Naive thymus-derived CD4-positive, alpha-beta T cell (primary cell): ENCODE measurements at places on chromosomes 3 and 15.

DNA sequence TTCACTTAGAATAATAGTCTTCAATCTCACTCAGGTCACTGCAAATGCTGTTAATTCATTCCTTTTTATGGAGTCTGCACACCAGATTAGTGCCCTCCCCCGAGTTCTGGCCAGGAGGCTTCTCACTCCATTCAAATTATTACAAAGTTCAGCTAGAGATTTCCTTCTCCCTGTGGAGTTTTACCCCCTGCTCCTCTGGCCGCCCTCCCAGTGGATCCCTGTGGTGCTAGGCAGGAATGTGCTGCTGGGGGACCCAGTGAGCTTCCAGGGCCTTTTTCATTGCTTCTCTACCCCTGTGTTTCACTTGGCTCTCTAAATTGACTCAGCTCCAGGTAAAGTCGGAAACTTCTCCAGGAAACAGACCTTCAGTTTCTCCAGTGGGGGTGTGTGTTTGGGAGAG, 42.7 kb upstream of the CD200R1L start:
- no peak for DNase-seq

- no peak for DNase-seq
Measured at GRCh38 chr3:55966566-55966965, 479.5 kb upstream of the WNT5A start.

DNA sequence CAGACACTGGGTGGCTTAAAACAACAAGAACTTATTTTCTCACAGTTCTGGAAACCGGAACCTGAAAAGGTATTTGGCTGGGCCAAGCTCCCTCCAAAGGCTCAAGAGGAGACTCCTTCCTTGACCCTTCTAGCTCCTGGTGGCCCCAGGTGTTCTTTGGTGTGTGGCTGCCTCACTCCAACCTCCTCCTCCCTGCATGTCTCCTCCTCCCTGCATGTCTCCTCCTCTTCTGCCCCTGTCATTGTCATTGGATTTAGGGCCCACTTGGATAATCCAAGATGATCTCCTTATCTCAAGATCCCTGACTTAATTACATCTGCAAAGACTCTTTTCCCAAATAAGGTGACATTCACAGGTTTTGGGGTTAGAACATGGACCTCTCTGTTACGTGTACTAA, 69.8 kb upstream of the MFGE8 start:
- no peak for DNase-seq

- DNase-seq = no peak
Measured at GRCh38 chr3:29635888-29636287, 355.0 kb downstream of the RBMS3 start.

- no peak for DNase-seq
Measured at GRCh38 chr3:196423044-196423781, 9.0 kb downstream of the UBXN7 start.

DNA sequence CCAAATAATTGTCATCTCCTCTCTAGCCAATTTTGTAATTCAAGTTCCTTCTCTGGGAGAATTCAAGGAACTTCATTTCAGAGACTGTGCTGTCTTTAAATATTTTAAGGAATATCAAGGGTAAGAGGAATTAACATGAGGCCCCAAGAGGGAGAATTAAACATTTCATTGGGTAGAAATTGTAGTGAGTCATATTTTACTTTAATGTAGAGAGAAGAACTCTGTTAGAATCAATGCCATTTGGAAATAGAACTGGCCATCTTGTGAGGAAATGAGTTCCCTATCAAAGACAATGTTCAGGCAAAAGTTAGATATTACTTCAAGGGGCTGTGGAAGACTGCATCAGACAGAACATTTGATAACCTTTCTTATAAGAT, 43.5 kb upstream of the TP63 start:
- no peak for DNase-seq

DNA sequence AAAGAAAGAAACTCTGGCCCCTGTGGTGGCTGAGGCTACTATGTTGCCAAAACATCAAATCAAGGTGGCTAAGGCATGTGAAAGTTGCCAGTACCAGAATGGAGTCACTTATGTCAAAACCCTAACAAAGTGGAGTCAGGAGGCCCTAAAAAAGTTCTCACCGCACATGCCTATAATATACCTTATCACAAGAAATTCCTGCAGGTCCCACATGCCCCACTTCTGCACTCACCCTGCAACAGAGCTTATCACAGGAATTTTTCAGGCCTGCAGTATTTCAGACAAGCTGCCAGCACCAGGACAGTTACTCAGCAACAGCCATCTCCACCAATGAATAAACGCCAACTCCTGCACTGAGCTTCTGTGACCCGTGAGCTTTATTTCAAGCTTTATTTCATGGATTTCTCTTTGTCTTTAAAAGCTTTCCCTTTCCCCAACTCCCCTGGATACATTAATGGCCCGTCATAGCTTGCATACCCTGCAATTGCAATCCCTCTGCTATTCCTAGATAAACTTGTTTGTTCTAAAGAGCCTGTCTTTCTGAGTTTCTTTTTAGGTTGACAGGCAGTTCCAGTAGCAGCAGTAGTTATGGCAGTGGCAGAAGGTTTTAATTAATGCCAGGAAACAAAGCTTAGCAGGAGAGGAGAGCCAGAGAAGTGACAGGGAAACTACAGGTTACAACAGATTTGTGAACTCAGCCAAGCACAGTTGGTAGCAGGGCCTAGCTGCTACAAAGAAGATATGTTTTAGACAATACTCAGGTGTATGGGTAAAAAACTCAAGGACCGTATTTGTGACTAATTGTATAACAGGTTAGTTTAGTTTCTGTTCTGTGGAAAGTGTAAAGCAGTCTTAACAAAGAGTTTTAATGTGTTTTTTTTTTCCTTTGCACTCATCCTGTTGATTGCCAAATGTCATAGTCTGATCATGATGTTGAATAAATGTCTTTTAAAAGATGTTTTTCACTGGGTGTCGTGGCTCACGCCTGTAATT, 15.9 kb upstream of the TMEM42 start:
- no peak for DNase-seq

DNA sequence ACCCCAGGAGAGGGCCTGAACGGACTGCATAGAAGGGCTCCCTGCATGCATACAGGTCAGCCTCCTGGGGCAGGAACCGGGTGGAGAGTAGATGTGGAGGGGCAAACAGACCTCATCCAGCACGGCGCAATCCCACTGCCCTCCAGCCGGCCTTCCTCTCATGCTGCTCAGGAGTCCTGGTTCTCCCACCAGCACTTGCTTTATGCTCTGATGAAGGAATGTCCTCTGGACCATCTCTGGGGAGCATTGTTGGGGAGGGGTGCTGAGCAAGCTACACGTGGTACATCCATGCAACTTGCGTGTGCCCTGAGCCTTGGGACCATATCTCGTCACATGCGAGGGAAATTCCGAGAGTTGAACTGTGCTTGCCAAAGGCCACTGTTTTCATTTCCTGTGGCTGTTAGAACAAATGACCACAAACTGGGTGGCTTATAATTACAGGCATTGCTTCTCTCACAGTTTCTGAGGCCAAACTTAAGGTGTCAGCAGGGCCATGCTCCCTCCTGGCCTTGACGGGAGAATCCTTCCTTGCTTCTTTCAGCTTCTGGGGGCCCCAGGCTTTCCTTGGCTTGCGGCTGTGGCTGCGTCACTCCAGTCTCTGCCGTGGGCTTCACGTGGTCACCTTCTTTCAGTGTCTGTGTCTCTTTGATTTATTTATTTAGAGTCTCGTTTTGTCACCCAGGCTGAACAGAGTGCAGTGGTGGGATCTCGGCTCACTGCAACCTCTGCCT, 12.2 kb downstream of the SELENOS start:
- DNase-seq = no peak

DNA sequence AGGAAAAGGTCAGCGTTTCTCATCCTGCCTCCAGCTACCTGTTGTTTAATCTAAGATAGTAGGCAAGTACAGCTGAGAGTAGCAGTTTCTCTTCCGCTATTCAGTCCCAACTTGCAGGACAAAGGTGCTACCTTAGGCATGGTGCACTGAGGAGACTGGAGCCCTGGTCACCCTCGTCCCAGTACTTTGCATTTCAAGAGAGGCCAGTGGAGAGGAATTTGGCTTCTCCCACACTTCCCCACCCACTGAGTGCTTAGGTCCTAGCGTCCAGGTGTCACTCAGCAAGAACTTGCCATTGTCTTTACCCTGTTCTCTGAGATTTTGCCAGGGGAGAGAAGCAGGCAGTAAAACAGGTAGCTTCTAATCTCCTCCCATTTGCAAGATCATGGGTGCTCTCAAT, 12.5 kb upstream of the RPN1 start:
- DNase-seq = no peak

DNA sequence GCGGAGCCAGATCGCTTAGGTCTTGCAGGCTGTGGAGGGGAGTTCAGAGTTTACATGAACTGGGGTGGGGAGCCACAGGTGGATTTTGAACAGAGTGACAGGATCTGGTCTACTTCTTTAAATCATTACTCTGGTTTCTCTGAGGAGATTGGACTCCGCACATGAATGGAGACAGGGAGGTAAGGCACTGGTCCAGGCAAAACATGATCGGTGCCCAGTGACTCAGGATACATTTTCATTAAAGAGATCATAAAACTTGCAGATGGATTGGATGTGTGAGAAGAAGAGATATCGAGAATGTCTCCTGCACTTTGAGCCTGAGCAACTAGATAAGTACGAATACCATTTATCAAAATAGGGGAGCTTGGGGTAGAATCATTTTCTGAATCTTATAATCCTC, 61.8 kb upstream of the CMSS1 start:
- DNase-seq = no peak

DNA sequence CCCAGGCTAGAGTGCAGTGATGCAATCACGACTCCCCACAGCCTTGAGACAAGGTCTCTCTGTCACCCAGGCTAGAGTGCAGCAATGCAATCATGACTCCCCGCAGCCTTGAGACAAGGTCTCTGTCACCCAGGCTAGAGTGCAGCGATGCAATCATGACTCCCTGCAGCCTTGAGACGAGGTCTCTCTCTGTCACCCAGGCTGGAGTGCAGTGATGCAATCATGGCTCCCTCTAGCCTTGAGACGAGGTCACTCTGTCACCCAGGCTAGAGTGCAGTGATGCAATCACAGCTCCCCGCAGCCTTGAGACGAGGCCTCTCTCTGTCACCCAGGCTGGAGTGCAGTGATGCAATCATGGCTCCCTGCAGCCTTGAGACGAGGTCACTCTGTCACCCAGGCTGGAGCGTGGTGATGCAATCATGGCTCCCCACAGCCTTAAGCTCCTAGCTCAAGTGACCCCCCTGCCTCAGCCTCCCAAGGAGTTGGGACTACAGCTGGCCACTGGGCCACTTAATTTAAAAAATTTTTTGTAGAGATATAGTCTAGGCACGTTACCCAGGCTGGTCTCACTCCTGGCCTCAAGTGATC, 26.1 kb downstream of the TFRC start:
- no peak for DNase-seq

- DNase-seq = no peak
Measured at GRCh38 chr15:92421976-92422375, 28.3 kb downstream of the ST8SIA2 start.

DNA sequence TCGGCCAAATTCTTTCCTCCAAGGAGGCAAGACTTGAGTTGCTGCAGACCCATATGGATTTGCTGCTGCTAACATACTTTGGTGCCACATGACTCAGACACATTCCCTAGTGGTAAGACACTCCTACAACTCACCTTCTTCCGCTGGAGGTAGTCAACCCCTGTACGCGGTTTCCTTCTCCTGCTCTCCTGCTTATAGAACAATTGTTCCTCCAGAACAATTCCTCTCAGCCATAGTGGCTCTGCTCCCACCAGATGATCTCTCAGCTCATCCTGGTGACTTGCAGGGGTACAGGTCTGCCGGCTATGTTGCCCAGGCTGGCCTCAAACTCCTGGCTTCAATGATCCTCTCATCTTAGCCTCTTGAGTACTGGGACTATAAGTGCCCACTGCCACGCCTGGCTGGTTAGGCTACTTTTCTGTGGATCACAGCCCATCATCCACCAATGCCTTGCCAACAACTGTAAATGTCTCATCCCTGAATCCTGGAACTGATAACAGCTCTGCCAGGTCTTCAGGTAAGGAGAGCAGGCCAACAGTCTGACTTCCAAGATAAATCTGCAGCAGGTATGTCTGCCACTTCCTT, 2.4 kb upstream of the CXCR6 start:
- no peak for DNase-seq

- no peak for DNase-seq
Measured at GRCh38 chr15:70324001-70324974, 226.6 kb upstream of the TLE3 start.

- DNase-seq = no peak
Measured at GRCh38 chr3:10655105-10655504, 149.7 kb upstream of the ATP2B2 start.

DNA sequence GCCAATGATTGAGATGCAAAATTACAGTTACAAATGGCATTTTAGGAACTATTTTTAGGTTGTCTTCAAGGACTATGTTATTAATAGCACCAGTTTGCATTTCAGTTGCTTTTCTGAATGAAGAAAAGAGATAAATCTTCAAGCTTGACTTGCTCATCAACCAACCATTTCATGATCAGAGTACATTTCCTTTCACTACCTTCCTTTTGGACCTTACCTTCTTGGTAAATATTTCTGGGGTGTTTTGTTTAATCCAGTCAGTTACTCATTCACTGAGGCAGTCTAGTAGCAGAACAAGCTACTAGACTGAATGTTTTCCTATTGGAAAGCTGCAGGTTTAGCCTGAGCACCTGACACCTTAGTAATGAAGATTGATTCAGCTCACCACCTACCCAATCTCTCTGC, 8.2 kb downstream of the SLC27A2 start:
- DNase-seq = no peak

DNA sequence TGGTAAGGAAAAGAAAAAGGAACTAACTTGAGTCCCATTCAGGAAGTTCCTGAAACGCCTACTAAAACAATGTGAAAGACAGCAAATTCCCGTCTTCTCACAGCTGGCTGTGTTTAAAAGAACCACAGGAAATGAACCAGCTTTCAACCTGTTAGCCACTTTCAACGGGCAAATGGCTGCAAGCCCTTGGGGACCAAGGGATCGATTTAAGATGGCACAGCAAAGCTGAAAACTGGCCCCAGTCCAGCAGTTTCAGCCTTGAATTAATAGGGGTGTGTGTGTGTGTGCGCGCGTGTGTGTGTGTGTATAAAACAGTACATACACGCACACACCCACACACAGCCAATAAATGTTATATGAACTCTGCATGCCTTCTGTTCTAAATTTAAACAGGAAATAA, 168.7 kb upstream of the TMCO5A start:
- DNase-seq = no peak

DNA sequence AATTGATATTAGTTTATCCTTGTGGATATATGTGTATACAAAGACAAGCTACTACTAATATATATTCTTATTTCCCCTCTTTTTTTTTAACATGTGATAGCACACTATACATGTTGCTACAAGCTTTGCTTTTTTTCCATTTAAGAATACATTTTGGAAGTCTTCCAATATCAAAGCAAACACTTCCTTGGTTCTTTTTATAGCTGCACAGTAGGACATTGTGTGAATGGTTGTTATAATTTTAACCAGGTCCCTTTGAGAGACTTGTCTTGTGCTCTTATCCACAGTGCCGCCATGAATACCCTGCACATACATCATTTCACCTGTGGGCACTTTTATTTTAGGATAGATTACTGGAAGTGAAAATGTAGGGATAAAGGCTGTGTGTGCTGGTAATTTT, 88.7 kb downstream of the CACNA2D3 start:
- DNase-seq = no peak

GRCh38 chr15:92808598-92809063, 91.5 kb upstream of the CHD2 start:
- no peak for DNase-seq

GRCh38 chr3:69406163-69406562, 20.3 kb upstream of the FRMD4B start:
- no peak for DNase-seq

GRCh38 chr3:57900786-57901185, 107.4 kb upstream of the FLNB start:
- DNase-seq = no peak
